ENCODE measurements at places on chromosomes 1 and 21.
A peak's percentile ranks its signal among the peaks of the same experiment; 100 is the strongest.

DNA sequence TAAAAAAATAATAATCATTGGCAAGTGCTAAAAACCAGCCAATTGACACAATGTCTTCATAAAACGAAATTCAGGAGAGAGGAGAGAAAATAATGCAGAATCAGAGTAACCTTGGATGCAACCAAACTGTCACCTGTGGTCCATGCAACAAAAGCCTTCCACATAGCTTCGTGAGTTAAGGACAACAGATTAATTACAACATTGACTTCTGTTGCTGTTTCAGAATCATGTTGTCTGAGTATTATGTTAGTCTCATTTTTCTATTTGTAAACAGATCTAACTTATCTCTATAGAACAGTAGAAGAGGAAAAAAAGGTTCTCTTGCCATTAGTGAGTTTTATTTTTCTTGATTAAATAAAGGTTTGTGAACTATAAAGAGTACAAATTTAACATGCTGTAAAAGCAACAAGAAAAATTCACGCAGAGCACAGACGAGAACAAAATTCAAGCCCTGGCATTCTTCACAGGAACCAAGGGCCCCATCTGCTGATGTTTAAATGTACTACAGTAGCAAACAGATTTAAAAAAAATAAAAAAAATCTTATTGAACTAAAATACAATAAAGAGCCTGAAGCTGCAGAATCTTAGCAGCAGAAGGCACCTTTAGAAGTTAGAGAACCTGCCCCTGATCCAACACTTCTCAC, 381.1 kb upstream of the PKN2 start:
- ATAC-seq, result no peak

DNA sequence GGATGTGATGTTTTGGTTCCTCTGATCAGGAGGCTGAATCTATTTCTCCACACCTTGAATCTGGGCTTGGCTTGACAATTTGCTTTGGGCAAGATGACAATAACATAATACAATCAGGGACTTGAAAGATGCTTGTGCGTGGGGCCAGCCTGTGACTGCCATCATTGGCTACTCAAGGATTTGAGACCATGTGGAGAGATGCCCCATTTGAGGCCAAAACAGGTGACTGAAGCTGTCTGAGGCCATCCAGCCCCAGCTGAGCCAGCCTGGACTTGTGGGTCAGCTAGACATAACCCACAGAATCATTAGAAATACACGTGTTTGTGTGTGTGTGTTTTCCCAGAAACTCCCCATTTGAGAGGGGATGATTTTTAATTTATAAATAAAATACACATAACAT, 421.5 kb downstream of the PTPRU start:
- no peak for ATAC-seq

DNA sequence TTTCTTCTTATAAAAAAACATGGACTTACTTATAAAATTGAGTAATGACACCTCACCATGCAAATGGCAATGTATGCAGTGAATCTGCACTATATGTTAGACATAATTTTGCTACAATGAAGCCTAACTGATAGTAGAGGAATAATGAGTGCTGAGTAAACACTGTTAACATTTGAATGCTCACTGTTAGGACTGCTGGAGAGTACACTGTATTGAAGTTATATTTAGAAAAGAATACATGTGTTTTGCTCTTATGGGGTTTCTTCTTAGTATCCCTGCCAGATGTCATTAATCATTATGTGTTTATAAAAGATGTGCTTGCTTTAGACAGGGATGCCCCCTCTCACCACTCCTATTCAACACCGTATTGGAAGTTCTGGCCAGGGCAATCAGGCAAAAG, 111.1 kb upstream of the ZP4 start:
- ATAC-seq, result peak; percentile 76

DNA sequence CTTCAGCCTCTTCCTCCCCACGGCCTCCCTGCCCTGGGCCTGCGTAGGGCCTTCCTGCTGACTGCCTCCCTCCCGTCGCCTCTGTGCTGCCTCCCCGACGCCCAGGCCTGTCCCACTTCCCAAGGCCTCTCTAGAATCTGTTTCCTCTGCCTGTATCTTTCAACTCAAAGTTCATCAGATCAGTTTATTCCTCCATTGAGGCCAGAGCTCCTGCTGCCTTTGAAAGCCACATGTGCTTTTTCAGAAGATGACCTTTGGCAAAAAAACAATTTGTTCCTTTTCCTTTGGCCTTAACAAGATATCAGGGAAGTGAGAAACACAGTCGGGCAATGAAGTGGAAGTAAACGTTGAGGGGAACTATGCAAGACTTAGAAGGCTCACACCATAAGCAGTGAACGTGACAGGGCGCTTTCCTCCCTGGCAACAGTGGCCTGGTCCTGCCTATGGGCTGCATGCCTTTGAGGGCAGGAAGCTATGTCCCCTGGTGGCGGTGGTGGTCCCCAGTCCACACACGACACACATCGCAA, 85.9 kb downstream of the PSMG1 start:
- no peak for ATAC-seq

DNA sequence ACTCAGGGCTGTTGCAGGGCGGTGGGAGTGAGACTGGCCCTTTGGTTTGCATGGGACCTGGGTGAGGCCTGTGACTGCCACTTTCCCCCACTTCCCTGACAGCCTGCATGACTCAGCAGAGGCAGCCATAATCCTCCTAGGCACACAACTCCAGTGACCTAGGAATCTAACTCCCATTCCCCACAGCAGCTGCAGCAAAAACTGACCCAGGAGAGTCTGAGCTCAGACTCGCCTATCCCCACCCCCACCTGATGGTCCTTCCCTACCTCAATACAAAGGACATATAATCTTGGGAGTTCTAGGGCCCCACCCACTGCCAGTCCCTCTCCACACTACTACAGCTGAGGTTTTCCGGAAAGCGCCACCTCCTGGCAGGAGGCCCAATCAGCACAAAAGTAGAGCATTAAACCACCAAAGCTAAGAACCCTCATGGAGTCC, 26.7 kb downstream of the NDC1 start:
- no peak for ATAC-seq

All from motor neuron (in vitro differentiated cells).